HFFc6 (cell line): ENCODE measurements at places on chromosomes 12 and 14.
A peak's percentile ranks its signal among the peaks of the same experiment; 100 is the strongest.

DNA sequence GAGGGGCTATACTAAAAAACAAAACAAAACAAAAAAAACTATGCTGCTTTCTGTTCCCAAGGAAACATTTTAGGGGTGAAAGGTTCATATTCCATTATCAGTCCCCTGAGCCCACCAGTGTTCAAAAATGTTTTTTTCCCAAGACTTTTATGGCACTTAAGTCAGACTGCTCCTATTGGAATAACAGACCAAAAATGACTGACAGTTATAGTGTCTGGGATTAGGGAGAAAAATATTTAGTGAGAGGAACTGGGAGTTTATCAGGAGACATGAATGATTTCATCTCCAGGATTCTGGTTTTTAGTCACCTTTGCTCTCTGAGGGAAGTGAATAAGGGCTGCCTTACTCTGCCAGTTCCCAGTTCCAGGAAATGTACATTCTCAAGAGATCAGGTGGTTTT lies 68.0 kb downstream of the PDE3A start:
- DNase-seq: no peak

DNA sequence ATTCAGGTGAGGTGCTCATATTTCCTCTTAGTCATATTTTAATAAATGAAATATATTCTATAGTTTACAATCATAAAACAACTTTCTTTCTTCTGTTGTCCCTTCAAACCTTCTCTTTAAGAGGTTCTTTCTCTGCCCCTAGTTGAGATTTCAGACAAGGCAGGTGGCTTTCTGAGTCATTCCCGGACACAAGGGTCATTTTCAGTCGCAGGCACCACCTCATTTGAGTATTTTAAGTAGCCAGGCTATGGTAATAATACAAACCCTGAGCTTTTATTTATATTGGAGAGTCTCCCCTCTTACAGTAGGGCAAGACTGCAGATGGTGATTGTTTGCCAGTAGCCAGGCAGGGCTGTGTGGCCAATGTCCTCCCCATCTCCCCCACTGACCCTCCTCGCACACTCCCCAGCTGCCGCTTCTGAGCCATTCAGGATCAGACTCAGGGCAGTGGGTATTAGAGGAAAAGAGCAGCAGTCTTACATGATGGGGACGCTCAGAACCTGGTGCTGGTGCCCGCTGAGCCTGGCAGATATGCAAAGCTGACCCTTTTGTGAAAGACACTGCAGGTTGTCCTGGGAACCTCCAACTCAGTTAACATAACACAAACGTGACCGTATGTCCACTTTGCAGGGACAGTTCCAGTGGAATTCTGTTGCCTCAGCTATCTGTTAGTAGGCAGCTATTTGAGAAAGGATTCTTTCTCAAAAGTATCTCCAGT lies 101.1 kb upstream of the BCL2L14 start:
- no peak for DNase-seq

- DNase-seq: no peak
Observed at GRCh38 chr14:72790887-72791566, 102.9 kb downstream of the DPF3 start.

- no peak for DNase-seq
Observed at GRCh38 chr12:65039301-65039700, 81.8 kb downstream of the WIF1 start.

DNA sequence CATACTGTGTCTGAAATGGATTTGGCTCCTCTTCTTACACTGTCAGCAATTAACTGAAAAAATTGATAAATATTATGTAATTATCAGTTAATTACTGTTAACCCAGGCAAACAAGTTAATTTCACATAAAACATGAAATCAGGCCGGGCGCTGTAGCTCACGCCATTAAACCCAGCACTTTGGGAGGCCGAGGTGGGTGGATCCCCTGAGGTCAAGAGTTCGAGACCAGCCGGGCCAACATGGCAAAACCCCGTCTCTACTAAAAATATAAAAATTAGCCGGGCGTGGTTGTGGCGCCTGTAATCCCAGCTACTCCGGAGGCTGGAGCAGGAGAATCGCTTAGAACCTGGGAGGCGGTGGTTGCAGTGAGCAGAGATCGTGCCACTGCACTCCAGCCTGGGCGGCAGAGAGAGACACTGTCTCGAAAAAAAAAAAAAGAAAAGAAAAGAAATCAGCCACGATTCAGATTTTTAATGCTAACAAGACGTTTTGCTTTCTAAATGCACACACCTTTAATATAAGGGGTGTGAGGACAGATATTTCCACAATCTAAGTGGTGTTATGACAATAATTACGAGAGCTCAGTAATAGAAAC lies 473 bp upstream of the TMEM19 start:
- DNase-seq: no peak

GRCh38 chr12:95480230-95480629 lies 6.3 kb downstream of the METAP2 start:
- DNase-seq: peak; percentile 5

- DNase-seq: no peak
Observed at GRCh38 chr12:121708313-121709063, 4.1 kb upstream of the TMEM120B start.

DNA sequence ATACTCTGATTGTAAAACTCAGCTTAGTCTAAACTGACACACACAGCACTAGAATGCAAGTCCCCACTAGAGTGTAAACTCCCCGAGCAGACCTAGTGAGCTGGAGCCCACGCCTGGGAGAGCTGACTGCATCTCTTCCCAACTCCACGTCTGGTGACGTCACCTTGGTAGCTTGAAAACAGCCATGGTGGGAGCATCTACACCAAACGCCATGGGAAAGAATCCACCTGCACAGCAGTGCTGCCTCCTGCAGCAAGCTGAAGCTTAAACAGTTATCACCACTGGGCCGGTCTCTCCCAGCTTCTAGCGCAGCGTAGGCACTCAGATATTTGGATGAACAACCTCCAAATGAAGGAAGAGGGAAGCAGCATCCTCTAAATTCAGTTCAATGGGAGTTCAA lies 4.3 kb upstream of the PAPLN start:
- no peak for DNase-seq

GRCh38 chr12:57465030-57465746 lies 5.6 kb downstream of the GLI1 start:
- no peak for DNase-seq

GRCh38 chr14:73209953-73210352 lies 27.4 kb upstream of the PAPLN start:
- DNase-seq: peak; percentile 27

DNA sequence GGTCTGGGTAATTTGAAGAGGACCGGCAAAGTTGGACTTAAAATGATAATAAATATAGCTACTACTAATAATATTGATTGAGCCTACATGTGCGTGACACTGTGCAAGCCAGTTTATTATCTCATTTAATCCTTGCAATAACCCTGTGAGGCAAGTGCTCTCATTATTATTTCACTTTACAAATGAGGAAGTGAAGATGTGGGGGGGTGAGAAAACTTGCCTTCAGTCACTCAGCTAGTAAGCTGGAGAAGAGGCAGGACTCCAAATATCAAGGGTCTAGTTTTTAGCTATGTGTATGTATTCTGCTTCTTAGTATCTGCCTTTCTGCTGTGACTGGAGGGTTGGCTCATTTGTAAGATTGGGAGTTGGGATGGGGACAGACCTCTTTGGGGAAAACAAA lies 39.2 kb downstream of the NPAS3 start:
- DNase-seq: no peak

DNA sequence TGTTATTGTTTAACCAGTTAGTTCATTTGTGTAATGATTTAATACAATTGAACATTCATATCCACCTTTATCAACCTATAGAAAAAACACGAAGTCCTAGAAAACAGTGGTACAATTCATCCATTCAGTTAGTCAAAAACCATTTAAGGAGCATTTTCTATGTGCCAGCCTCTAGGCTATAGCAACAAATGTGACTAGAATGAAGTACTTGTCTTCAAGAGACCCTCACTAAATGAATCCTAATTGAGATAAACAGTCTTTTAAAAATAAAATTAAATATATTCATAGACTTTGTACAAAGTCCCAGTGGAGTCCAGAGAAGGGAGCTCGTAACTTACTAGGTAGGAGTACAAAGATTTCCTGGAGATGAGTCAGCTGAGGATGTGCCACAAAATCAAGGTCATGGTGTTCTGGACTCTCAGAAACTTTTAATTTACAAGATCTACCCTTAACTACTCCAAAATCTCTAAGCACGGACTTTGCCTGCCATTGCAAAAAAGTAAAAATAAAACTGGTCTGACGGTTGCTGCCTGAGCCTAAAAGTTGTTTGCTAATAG lies 430.7 kb upstream of the DCN start:
- no peak for DNase-seq

GRCh38 chr14:24459331-24459730 lies 16.8 kb upstream of the SDR39U1 start:
- DNase-seq: no peak

GRCh38 chr12:8734873-8735381 lies 37.1 kb downstream of the RIMKLB start:
- DNase-seq: no peak

DNA sequence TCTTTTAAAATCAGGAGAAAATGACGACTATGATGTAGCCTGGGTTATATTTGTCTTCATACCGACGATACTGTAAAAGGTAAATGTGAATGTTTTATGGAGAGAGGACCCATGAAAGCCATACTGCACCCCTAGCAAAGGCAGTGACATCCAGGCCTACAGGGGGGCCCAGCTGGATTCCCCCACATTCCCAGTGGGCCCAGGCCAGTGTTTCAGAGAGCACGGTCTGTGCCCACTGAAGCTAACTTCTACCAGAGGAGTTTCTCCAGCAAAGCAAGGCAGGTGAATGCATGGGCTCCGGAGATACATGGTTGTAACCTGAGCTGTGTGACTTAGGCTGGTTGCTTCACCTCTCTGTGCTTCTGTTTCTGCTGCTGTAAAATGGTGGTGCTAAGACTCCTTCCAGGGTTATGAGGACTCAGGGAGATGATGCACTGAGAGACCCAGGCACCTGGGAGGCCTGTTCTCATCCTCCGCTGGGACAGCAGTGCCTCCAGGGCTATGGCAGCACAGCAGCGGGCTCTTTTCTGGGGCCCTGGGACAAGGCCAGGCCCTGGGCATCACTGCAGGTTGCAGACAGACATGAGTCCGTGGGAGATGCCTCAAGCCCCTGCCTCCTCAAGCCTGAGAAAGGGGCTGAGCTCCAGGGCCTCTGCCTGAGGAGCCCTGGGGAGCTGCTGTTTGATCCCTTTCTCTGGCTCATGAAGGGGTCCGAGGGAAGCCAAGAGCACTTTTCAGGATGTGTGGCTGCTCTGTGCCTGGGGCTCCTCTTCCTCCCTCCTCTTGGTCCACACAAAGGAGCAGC lies 73.7 kb downstream of the SERPINA3 start:
- no peak for DNase-seq

DNA sequence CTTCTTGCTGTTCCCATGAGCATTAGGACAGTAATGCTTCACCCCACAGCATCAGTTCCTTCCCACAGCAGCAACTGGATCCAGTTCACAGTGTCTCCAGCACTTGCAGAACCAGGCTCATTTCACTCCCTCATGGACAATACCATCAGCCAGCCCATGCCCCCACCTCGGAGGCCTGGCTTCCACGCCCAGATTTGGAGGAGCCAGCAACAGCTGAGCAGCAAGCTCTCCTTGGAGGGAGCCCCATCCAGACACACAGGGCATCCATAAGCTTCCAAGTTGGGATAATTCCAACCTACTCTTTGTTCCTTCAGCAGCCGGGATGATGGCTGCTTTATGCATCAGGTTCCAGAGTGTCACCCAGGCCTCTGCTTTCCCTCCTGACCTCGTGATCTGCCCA lies 250.0 kb downstream of the GLT1D1 start:
- DNase-seq: no peak

- no peak for DNase-seq
Observed at GRCh38 chr12:93199831-93200236, 177.9 kb upstream of the NUDT4 start.

DNA sequence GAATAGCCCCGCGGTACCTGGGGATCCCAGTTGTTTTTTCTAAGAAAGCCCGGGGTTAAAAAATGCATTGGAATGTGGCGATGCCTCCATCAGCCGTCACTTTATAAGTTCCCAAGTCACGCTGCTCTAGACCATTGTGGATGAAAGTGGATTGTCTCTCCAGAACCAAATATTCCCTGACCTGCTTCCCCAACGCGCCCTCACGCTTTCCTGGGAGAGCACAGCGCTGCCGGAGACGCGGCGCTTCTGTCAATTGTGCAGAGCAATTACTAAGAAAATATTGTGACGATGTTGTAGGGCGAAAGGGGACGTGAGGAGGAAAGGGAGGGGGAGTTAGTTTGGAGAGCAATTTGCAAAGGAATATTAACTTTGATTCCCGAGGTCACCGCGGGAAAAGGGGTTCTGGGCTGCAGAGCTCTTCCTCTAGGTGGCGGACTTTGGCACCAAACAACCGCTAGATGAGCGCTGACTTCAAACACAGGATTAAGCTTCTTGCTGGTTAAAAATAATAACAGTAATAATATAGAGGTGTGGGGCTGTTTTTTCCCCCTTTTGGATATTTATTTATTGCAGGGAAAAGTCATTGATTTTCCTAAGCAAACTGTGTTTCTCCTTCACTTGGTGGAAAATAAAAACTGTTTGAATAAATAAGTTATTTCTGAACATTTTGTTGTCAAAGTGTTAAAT lies 9.6 kb upstream of the FOXG1 start:
- peak; percentile 33 for DNase-seq

GRCh38 chr12:6774499-6775062 lies 2.3 kb downstream of the LAG3 start:
- DNase-seq: no peak

DNA sequence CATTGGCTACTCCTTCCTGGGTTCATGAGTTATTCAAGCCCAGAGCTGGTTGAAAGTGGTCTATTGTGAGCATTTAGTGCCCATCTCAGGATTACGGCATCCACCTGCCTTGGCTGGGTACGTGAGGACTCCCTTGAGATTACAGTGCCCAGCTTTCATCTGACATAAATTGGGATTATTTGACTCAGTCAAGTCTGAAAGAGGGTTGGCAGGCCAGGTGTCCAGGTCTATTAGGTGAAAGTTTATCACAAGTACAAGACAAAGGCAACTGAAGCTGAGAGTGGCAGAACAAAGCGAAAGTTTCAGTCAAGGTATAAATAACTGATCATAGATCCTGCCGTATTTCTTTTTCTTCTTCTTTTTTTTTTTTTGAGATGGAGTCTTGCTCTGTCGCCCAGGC lies 84.6 kb upstream of the ATF7IP start:
- no peak for DNase-seq

DNA sequence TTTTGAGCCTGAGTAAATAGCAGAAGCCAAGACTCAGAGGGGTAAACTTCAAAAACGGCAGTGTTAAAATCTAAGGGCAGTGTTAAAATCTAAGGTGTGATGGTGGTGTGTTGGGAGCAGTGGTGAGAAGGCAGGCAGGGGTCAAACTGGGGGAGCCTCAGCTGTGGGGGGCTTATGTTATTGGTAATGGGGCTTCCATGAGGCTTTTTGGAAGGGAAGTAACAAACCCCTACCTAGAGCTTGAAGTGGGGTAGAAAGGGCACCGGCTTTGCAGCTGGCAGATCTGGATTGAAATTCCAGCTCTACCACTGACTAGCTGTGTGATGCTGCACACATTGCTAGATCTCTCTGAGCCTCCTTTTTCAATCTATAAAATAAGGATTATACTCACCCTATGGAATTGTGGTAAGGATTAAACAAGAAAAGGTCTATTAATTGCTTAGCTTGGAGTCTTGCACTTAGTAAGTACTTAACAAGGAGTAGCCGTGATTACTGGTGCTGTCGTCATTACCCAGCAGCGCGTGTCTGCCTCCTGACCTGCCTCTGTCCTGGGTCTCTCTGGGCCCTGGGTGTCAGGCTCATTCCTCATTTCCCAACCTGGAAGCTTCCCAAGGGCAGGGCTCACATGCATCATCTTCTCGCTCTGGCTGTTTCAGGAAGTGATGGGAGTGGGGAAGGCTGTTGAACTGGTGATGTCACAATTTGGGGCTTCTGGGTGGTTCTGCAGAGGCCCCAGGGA lies 18.5 kb upstream of the KRT80 start:
- DNase-seq: peak; percentile 38
